ENCODE measurements at places on chromosomes 12 and 14. TPM values are rescaled to one million over a fixed set of nuclear protein-coding genes. Genes with fewer than 3 reads are reported as not detected.

- H3K36me3 ChIP-seq = no peaks in the 10 kb centered on the region
- DNase-seq = no peak
- no peak overlapping the region for H3K4me3 ChIP-seq
- no peak overlapping the region for H3K27ac ChIP-seq
Measured at GRCh38 chr12:12748044-12748443, 30.9 kb downstream of the CDKN1B start.

DNA sequence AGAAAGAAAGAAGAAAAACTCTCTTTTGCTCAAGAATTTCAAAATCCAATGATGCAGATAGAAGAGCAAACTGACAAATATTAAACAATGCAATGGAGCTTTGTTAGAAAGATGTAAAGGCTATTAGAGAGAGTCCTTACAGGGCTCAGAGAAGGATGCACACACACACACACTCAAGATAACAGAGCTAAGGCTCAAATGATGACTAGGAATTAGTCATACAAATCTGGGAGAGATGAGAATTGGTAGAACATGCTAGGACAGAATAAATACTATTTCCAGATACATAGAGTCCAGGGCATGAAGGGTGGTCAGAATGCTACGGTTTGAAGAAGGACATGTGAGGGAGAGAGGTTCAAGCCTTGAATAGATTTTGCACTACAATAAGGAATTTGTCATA is 650.1 kb upstream of the MDGA2 start:
- no peak overlapping the region for H3K4me3 ChIP-seq
- H3K27me3 ChIP-seq = no peaks in the 10 kb centered on the region
- no peak overlapping the region for H3K27ac ChIP-seq
- H3K36me3 ChIP-seq = no peaks in the 10 kb centered on the region
- H3K4me1 ChIP-seq = no peaks in the 10 kb centered on the region

- no peak overlapping the region for H3K4me3 ChIP-seq
- peaks cover 4% of the 10 kb centered on the region for H3K36me3 ChIP-seq
- no peaks in the 10 kb centered on the region for H3K4me1 ChIP-seq
Measured at GRCh38 chr12:45434094-45434493, 218.2 kb downstream of the ANO6 start.

Gene MUCL1
- polyA plus RNA-seq = not detected

Gene DNAI7
- polyA plus RNA-seq = 0.29 TPM
